ENCODE measurements at places on chromosomes 2 and 18. TPM values are rescaled to one million over a fixed set of nuclear protein-coding genes. Genes with fewer than 3 reads are reported as not detected.

GRCh38 chr2:45765007-45765727, 113.7 kb downstream of the PRKCE start:
- no peaks in the 10 kb centered on the region for H3K27me3 ChIP-seq
- no peak overlapping the region for H3K27ac ChIP-seq
- H3K36me3 ChIP-seq = no peaks in the 10 kb centered on the region

DNA sequence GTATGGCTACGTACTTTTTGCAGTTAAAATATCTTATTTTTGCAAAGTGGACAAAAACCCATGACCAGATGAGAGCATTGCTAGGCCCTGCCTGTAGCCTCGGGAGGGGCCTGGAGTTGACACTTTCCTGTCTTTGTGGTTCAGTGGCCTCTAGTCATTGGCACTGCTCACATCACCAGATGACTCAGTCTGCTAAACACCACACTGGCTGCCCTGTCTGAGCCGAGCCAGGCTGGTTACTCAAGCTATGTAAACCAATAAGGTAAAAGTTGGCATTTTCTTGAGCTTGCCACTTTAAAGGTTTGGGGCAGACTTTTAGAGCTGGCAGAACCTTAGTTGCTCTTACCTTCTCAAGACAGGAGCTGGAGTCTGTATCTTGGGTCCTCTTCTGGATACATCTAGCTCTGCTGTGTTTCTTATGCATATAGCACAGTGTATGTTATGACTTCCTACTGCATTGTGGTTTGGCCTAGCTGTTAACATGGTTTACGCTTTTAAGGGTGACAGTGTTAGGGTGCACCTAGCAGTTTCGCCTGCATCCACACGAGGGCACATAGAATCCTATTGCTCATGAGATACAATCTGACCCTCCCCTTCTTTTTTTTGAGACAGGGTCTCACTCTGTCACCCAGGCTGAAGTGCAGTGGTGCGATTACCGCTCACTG, 76.4 kb downstream of the AP1S3 start:
- H3K4me3 ChIP-seq = no peak overlapping the region
- peak; percentile 22 for DNase-seq
- no peaks in the 10 kb centered on the region for H3K36me3 ChIP-seq
- no peaks in the 10 kb centered on the region for H3K4me1 ChIP-seq

DNA sequence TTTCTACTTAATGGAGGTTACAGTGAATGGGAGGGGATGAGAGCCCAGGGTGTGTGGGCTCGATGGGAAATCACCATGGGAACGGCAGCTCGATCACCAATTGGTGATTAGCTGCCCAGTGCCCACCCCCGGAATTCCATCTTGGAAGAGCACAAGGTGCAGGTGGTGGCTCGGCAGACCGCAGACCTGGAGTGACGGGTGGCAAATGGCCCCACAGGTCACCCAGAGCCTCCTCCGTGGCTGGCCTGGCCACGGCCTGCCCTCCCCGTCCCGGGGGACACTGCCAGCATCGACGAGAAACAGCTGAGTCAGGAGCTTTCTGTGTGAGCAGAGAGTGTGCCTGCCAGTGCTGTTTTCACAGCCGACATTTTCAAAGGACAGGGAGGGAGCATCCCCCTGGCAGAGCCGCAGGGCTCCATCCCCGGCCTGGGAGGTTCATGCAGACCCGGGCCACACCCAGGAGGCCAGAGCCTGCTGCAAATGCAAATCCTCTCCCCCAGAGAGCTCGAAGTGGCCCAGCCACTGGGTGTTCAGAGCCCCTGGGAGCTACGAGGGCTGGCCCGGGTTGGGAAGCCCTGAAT, 176.4 kb upstream of the MYT1L start:
- H3K4me3 ChIP-seq = no peak overlapping the region
- H3K27me3 ChIP-seq = no peaks in the 10 kb centered on the region
- H3K27ac ChIP-seq = no peak overlapping the region
- DNase-seq = no peak
- H3K36me3 ChIP-seq = no peaks in the 10 kb centered on the region

DNA sequence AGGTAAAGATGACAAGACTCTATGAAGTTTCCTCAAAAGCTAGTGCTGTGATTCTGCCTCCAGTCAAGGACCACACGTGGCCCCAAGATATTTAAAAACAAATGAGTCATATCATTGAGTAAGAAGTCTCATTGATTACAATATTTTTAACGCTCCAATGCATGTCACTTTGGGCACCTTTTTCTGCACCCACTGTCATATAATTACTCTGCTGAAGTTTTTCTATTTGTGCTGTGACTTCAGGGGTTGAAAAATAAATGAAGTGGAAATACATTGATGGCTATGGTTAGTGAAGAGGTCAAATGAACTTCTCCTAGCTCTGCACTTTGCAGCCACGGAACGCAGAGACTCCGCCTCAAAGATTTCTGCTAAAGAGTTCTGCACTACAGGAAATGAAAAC, 344.3 kb upstream of the KYNU start:
- H3K27ac ChIP-seq = no peak overlapping the region
- no peaks in the 10 kb centered on the region for H3K4me1 ChIP-seq
- no peak overlapping the region for H3K4me3 ChIP-seq
- H3K27me3 ChIP-seq = no peaks in the 10 kb centered on the region
- no peaks in the 10 kb centered on the region for H3K36me3 ChIP-seq

DNA sequence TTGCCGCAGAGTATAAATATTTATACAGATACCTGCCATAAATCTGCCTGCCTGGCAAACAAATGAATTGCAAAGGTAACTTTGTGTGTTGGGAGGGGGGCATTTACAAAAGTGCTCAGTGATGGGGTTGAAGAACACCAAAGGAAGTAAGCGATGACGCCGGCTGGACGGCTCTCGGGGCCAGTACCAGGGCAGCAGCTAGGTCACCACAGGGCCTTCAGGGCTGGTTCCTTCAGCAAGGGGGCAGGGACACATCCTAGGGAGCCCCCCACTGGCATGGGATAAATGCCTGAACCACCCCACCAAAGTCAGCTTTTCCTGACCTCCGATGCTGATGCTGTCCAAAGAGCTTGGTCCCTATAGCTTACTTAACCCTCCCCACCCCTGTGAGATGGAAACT, 190.4 kb downstream of the CELF4 start:
- no peak for DNase-seq
- no peak overlapping the region for H3K4me3 ChIP-seq
- no peaks in the 10 kb centered on the region for H3K4me1 ChIP-seq
- H3K27ac ChIP-seq = no peak overlapping the region

DNA sequence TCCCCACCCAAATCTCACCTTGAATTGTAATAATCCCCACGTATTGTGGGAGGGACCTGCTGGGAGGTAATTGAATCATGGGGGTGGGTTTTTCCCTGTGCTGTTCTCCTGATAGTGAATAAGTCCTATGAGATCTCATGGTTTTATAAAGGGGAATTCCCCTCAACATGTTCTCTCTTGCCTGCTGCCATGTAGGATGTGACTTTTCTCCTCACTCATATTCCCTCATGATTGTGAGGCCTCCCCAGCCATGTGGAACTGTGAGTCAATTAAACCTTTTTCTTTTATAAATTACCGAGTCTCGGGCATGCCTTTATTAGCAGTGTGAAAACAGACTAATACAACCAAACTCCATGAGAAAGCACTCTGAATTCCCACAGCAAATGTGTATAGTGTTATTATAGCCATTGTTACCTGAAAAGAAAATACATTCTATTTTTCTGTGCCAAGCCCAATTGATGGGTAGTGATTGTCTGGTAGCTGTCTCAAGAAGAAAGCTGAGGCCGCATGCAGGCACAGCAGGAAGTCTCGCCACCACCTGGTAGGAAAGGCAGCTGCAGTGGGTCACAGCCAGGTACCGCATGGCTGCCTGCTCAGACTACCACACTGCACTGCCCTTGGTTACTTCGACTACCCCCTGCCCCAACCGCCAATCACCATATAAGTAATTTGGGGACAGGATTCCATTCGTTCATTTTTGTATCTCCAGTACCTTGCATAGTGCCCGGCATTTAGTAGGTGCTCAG, 10.3 kb upstream of the ZBTB7C start:
- no peak overlapping the region for H3K4me3 ChIP-seq
- no peak for DNase-seq
- H3K27ac ChIP-seq = no peak overlapping the region
- H3K4me1 ChIP-seq = no peaks in the 10 kb centered on the region
- no peaks in the 10 kb centered on the region for H3K36me3 ChIP-seq

GRCh38 chr18:23495723-23496440, 7.4 kb upstream of the RMC1 start:
- H3K4me3 ChIP-seq = no peak overlapping the region
- peak; percentile 54 for DNase-seq
- no peaks in the 10 kb centered on the region for H3K4me1 ChIP-seq
- H3K36me3 ChIP-seq = no peaks in the 10 kb centered on the region
- H3K27me3 ChIP-seq = no peaks in the 10 kb centered on the region
- H3K27ac ChIP-seq = peak overlapping the region; percentile 27

GRCh38 chr2:201855356-201855755, 49.0 kb downstream of the CDK15 start:
- DNase-seq = no peak
- no peak overlapping the region for H3K27ac ChIP-seq
- no peaks in the 10 kb centered on the region for H3K4me1 ChIP-seq
- no peaks in the 10 kb centered on the region for H3K36me3 ChIP-seq
- H3K27me3 ChIP-seq = no peaks in the 10 kb centered on the region

GRCh38 chr18:78364388-78364960, 615.1 kb upstream of the SALL3 start:
- H3K27ac ChIP-seq = no peak overlapping the region
- no peak overlapping the region for H3K4me3 ChIP-seq
- H3K27me3 ChIP-seq = no peaks in the 10 kb centered on the region
- DNase-seq = no peak

DNA sequence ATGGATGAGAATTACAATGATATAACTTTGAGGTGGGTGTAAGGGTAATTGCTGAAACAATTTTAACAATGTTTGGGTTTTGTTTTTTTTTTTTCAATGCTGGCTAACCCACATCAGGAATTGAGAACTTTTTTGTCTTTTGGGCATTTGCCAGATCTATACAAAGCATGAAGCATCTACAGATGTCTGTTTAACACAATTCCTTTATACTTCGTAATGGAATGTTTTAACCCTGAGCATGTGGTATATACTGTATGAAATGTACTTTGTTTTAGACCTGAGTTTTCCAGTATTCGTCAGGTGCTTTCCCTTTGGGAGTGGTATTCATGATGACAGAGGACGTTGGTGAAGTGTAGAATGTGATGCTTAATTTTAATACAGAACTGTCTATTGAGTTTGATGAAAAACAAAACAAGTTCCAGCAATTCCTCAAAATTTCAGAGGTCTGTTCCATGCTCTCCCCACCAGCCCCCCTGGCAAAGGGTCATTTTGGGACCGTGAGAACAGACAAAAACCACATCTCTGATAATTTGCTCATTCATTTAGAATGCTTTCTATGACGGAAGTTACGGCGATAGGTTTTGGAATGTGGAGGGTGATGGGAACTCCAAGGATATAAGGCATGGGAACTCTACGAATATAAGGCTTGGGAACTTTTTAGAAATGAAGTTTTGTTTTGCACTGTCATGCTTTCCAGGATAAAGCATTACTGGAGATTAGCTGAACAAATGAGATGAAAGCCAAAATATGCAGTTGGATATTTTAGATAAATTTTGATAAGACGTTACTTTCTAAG, 14.1 kb downstream of the LIMS1 start:
- no peaks in the 10 kb centered on the region for H3K4me1 ChIP-seq
- no peak for DNase-seq
- no peak overlapping the region for H3K27ac ChIP-seq
- H3K27me3 ChIP-seq = no peaks in the 10 kb centered on the region
- H3K4me3 ChIP-seq = no peak overlapping the region
- H3K36me3 ChIP-seq = no peaks in the 10 kb centered on the region

- H3K36me3 ChIP-seq = no peaks in the 10 kb centered on the region
- H3K4me1 ChIP-seq = no peaks in the 10 kb centered on the region
- H3K27me3 ChIP-seq = no peaks in the 10 kb centered on the region
- DNase-seq = no peak
- H3K4me3 ChIP-seq = no peak overlapping the region
These were observed 24.4 kb upstream of the ACKR3 start for GRCh38 chr2:236545248-236545658.

- no peaks in the 10 kb centered on the region for H3K27me3 ChIP-seq
- DNase-seq = no peak
- H3K4me3 ChIP-seq = no peak overlapping the region
These were observed 1277.7 kb upstream of the NXPH2 start for GRCh38 chr2:140057928-140058327.

DNA sequence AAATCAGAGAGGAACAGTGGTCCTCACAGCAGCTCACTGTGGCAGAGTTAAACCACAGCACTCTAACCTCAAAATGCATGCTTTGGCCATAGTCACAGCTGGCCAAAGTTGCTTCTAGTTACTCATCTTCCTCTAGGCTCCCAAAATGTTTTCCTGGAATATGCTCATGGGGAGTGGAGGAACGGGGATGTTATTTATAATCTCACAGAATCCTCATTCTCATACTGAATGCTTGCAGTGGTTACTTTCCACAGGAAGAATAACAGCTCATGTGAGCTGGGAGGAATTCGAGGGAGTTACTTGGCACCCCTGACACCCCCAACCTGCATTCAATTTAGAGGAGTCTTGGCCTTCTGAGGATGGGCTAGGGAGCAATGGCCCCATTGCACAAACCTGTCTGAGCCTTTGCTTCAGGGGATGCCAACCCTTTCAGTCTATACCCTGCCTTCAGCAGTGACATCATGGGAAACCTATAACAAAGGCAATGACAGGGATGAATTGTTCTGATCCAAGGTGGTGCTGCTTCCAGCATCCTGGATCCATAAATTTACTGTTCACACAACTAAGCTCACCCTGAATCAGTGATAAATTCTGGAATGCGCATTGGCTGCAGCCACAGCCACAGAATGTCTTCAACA, 22.4 kb upstream of the CCBE1 start:
- no peaks in the 10 kb centered on the region for H3K36me3 ChIP-seq
- no peaks in the 10 kb centered on the region for H3K4me1 ChIP-seq
- no peaks in the 10 kb centered on the region for H3K27me3 ChIP-seq
- H3K4me3 ChIP-seq = no peak overlapping the region
- no peak overlapping the region for H3K27ac ChIP-seq

GRCh38 chr2:190637281-190637734, 11.6 kb upstream of the NAB1 start:
- no peak overlapping the region for H3K27ac ChIP-seq
- DNase-seq = no peak
- H3K27me3 ChIP-seq = no peaks in the 10 kb centered on the region
- no peaks in the 10 kb centered on the region for H3K36me3 ChIP-seq
- no peaks in the 10 kb centered on the region for H3K4me1 ChIP-seq

GRCh38 chr18:64807560-64807959, 658.7 kb upstream of the LINC00305 start:
- H3K27ac ChIP-seq = no peak overlapping the region
- no peaks in the 10 kb centered on the region for H3K36me3 ChIP-seq
- H3K4me1 ChIP-seq = peaks cover 6% of the 10 kb centered on the region

The CYP27A1 gene
- 21.7 TPM for total RNA-seq

The GBX2 gene
- total RNA-seq = not detected

The NETO1 gene
- not detected for total RNA-seq

The SIGLEC15 gene
- not detected for total RNA-seq

The CD8A gene
- 1.2 TPM for total RNA-seq

Data from colonic mucosa (tissue), 4 donors.